ENCODE measurements at places on chromosomes 11 and 22.
A peak's percentile ranks its signal among the peaks of the same experiment; 100 is the strongest.

DNA sequence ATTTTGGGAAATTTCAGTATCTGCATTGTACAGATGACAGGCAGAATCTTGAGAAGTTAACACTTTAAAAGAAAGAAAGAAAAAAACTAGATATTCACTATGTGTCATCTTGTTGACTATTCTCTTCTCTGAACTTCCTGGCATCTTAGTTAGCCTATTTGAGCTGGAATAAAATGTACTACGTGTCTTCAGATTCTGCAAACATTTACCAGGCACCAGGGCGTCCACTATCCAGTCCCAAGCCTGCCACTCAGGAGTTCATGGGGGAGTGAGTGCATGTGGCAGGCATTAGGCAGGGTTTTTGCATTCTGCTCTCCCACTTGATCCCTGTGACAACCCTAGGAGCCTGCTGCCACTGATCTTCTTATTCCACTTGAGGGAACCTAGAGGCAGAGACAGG is 25.0 kb downstream of the TIMP3 start:
- DNase-seq: no peak

GRCh38 chr11:122743949-122744348 is 88.4 kb downstream of the UBASH3B start:
- DNase-seq: peak; percentile 68

- DNase-seq: no peak
Observed at GRCh38 chr11:115455613-115456012, 48.6 kb downstream of the CADM1 start.

GRCh38 chr11:131408025-131408640 is 37.7 kb downstream of the NTM start:
- DNase-seq: no peak

DNA sequence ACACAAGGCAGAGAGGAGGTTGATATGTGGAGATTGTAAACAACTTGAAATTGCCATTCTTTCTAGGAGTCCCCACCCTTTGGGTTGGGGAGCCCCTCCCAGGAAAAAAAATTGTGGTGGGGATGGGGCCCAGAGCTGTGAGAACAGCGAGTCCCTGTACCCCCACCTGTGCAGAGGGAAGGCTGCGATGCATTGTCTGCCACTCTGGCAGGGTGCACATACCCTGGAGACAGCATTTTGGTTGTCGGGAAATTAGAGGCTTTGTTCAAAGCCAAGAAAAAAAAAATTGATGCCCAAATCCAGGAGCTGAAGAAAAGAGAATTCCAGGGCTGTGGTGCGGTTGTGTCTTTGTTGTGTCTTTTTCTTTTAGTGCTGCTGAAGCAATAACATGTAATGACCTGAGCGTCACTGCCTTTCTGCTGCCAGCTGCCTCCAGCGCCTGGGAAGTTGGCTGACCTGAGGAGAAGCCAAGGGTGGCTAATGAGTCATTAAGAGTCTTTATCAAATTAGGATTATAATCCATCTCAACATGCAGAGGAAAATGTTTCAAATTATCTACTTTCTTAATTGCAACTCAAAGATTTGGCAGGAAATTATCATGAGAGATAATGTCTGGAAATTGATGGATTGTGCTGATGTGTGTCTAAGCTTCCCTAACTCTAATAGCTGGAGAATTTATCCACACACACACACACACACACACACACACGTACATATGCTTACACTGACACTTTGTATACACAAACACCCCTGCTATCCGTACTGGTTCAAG is 8.0 kb upstream of the PKNOX2 start:
- no peak for DNase-seq

DNA sequence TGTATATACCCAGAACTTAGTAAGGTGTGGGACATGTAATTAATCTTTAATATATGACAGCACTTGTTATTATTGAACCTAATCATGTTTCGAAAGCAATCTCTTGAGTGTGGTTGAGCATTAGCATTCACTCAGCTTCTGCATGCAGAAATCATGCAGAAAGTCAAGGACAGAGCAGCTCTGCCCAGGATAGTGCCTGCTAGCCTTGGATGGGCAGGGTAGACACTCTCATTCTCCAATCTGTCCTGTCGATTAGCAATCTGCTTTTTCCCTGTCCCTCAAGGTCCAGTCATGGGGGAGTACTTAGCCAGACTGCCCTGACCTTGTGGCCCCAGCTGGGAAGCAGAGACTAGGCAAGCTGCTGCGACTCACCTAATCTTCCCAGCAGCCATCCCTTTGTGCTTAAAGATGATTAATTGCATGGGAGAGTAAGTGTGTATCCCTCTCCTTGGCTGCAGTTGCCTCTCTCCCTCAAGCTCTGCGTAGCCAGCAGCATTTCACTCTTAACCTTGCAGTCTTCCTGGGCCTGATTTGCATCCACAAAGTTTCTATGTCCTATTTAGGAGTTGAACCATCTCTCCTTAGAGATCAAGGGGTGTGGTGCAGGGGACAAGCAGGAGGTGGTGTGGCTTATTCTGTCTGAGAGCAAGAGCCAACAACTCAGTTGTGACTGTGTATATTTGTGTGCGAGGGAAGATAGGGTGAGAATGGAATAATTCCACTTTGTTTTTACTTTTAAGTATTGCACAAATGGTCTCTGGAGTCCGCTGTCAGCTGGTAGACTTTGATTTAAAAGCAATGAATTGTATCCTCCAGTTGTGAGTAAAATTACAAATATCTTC is 101.4 kb downstream of the FDX1 start:
- DNase-seq: no peak

DNA sequence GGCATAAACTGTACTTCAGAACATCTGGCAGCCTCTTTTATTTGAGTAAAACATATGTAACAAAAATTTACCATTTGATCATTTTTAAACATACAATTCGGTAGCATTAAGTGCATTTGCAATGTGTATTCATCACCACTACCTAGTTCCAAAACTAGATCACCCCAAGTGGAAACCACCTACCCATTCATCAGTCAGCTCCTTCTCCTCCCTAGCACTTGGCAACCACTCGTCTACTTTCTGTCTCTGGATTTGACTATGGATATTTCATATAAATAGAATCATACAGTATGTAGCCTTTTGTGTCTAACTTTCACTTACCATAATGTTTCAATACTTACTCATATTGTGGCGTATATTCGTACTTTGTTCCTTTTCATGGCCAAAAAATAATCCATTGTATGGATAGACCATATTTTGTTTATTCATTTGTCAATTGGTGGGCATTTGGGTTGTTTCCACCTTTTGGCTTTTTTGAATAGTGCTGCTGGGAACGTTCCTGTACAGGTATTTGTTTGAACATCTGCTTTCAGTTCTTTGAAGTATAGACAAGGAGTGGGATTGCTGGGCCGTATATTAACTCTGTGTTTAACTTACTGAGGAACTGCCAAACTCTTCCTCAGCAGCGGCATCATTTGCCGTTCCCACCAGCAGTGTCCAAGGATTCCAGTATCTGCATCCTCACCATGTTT is 27.2 kb upstream of the ADORA2A start:
- no peak for DNase-seq

GRCh38 chr22:39617342-39617741 is 46.8 kb downstream of the CACNA1I start:
- no peak for DNase-seq

DNA sequence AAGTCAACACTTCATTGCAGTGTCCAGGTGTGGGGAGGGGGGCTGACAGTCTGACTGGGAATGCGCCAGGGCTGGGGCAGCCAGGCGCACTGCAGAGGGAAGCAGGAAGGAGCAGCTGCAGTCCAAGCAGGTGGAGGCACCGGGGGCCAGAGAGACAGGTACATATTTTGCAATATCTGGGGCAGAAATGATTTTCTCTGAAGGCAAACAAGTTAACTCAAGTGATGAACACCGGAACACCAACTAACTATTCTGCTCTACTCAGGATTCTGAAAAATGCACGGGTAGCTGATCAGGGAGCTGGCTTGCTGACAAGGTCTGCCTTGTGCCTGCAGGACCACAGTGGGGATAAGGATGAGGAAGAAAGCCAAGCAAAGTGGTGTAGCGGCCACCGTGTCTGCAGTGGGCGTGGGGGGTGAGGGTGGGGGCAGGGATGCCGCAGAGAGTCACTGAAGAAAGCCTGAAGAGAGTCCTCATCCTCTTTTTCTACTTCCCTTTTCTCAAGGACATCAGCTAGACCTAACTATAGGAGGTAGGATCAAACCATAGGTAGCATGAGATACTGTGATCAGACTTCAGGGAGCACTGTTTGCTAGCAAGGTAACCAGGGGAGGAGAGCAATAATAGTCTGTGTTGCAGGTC is 83.4 kb downstream of the SCN3B start:
- DNase-seq: no peak

DNA sequence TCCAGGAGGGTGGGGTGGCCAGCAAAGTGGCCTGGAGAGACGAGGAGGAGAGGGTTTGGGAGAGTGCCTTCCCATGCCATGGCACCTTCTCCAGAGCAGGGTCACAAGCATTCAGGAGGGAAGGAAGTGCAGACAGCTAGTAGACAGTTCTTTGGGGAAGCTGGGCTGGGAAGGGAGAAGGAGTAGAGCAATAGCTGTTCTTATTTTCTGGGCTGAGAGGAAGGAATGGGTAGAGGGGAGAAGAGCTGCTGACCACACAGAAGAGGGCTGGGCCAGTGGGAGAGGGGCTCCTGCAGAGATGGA is 14.8 kb upstream of the PICK1 start:
- DNase-seq: no peak

GRCh38 chr11:64970731-64971151 is 1.2 kb downstream of the MAJIN start:
- peak; percentile 11 for DNase-seq

- DNase-seq: no peak
Observed at GRCh38 chr22:43182118-43182517, 4.8 kb downstream of the TTLL12 start.

DNA sequence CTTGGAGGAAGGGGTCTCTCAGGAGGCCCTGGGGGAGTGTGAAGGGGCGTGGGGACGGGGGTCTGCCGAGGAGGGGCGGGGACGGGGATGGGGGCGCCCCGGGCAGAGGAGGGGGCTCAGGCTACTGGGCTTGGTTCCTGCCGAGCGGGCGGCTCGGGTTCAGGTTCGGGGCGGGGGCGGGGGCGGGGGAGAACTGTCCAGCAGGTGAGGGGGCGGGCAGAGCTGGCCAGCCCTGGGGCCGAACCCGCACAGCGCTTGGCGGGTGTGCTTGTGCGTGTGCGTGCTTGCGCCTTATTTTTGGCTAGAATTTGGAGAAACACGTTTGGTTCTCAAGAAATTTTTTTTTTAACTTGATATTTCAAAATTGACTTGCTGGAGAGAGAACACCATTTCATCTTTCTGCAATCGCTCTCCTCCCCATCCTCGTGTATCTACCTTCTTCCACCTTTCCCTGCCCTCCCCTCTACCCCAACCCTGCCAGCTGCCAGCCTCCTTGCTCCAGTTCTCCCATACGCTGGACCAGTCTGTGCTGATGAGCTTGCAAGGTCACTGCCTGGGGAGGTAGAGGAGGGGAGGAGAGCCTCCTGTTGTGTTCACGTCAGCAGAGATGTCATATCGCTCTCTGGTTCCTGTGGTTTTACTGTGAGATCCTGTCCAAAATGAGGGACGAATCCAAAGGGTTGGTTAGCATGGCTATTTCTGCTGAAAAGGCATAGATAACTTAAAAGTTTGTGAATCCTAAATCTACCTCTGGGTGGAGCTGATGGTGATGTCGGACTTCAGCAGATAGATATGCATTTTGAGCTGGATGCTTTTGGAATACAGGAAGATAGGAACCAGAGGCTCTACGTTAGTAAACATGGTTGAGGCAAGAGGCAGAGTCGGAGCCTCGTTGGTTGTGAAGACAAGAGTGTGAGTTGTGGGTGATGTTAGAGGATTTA is 668 bp downstream of the MADD start:
- no peak for DNase-seq

- no peak for DNase-seq
Observed at GRCh38 chr11:126815111-126815510, 185.5 kb downstream of the KIRREL3 start.

- no peak for DNase-seq
Observed at GRCh38 chr11:20020716-20021115, 139.6 kb downstream of the DBX1 start.

DNA sequence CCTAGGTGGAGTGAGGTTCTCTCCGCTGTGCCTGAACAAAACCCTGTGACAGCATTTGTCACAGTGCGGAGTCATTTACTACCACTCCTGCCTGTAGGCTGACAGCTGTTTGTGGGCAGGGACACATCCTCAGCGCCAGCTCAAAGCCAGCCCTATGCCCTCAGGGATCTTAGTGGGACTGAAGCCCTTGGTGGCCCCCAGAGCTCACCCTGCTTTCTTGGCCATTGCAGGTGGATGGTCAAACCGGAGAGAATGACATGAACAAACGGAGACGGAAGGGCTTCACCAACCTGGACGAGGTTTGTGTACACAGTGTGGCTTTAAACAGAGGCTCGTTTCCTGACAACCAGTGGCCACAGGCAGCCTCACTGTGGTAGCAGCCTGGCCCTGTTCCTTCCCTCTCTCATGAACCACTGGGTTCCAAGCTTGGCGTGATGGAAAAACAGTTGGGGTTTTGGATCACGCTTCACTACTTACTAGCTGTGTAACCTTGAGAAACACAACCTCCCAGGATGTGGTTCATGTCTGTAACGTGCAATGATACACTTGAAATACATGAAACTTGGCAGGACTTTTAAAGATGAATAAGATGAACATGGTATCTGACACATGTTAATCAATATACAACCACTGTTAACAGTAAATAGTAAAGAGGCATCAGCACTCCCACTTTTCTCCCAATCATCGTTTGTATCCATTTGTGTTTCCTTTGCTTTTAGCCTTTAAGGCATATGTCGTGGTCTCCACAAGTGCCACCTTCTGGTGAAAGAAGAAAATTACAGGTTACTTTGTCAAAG is 125.8 kb downstream of the MICAL2 start:
- no peak for DNase-seq

DNA sequence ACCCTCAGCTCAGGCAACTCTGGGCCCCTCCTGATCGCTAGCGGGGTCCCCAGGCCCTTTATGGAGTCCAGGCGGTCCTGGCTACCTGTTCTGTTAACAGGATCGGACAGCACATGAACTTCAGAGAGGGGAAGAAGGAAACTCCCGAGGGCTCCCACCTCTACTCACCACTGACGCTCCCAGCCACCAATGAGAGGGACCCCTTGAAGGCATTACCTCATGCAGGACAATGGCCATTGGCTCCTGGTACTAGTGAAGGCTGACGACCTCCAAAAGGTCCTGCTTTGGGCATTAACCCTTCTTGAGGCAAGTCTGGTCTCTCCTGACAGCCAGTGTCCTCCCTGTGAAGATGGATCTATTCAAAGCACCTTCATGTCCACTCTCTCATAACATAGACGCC is 71.5 kb upstream of the LMO1 start:
- no peak for DNase-seq

DNA sequence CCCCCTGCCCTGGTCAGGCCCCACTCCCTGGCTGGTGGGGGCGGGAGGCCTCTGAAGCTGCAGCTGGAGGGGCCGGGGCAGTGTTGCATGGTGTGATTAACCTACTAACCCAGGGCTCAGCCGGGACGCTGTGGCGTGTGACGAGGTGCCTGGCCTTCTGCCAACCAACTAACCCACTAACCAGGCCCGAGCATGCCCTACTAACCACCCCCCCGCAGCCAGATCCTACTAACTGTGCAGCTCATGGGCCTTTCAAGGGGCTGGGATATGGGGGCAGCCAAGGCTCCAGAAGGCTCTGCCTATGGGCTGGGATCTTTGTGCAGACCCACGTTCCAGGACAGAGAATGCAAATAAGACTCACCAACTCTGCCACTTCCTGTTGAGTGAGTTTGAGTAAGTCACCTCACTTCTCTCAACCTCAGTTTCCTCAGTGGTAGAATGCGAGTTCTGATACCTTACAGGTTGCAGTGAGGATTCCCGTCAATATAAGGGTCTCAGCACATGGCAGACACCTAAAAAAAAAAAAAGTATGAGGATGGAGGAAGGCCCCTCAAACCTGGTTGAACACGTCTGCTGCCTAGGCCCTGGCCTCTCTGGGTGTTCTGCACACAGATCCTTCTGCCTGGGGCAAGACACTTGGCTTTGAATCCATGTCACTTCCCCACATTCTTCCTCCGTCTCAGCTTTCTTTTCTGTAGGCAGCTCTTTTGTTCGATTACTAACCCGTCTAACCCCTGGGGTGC is 14.1 kb downstream of the MIAT start:
- peak; percentile 38 for DNase-seq

Data from activated CD4-positive, alpha-beta T cell treated with anti-CD3 and anti-CD28 coated beads for 24 hours (primary cell).